ENCODE measurements at places on chromosomes 5 and 9. TPM values are rescaled to one million over a fixed set of nuclear protein-coding genes. Genes with fewer than 3 reads are reported as not detected.

AGXT2 gene
- not detected for total RNA-seq

DNA sequence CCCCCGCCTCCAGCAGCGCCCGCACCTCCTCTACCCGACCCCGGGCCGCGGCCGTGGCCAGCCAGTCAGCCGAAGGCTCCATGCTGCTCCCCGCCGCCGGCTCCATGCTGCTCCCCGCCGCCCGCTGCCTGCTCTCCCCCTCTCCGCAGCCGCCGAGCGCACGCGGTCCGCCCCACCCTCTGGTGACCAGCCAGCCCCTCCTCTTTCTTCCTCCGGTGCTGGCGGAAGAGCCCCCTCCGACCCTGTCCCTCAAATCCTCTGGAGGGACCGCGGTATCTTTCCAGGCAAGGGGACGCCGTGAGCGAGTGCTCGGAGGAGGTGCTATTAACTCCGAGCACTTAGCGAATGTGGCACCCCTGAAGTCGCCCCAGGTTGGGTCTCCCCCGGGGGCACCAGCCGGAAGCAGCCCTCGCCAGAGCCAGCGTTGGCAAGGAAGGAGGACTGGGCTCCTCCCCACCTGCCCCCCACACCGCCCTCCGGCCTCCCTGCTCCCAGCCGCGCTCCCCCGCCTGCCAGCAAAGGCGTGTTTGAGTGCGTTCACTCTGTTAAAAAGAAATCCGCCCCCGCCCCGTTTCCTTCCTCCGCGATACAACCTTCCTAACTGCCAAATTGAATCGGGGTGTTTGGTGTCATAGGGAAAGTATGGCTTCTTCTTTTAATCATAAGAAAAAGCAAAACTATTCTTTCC, 19.3 kb downstream of the CDKN2A start:
- H3K27ac ChIP-seq = no peak overlapping the region
- no peaks in the 10 kb centered on the region for H3K36me3 ChIP-seq
- peak overlapping the region; percentile 4 for H3K4me3 ChIP-seq
- no peaks in the 10 kb centered on the region for H3K4me1 ChIP-seq
- DNase-seq = no peak

DNA sequence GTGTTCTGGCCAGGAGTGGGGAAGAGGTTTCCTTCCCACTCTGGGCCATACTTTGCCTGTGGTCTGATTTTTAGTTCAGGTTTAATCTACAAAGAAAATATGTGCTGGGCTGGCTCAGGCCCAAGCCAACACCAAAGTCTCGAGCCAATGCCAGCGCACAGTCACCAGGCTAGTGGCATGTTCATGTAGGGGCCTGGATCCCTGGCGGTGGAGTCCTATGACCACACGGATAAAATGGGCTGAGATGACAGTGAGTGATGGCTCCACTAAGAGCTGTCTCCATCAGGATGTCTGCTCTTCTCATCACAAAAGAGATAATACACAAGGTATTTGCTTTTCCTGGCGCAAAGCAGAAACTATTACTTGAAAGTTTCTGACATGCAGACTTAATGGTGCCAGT, 92.9 kb upstream of the PTPN3 start:
- no peak overlapping the region for H3K4me3 ChIP-seq
- no peaks in the 10 kb centered on the region for H3K36me3 ChIP-seq
- H3K27ac ChIP-seq = no peak overlapping the region
- no peaks in the 10 kb centered on the region for H3K27me3 ChIP-seq
- no peaks in the 10 kb centered on the region for H3K4me1 ChIP-seq
- peak; percentile 52 for DNase-seq

IFNA13 gene
- total RNA-seq = not detected

GRCh38 chr5:140093866-140094265, 20.0 kb upstream of the PURA start:
- H3K27ac ChIP-seq = no peak overlapping the region
- H3K4me3 ChIP-seq = no peak overlapping the region
- H3K36me3 ChIP-seq = no peaks in the 10 kb centered on the region
- no peaks in the 10 kb centered on the region for H3K4me1 ChIP-seq
- no peaks in the 10 kb centered on the region for H3K27me3 ChIP-seq

MYMK gene
- total RNA-seq = not detected

WDR38 gene
- total RNA-seq = not detected

- H3K27me3 ChIP-seq = no peaks in the 10 kb centered on the region
- H3K36me3 ChIP-seq = no peaks in the 10 kb centered on the region
Observed at GRCh38 chr5:95924720-95925377, 36.8 kb downstream of the ELL2 start.

- H3K4me1 ChIP-seq = no peaks in the 10 kb centered on the region
- H3K27ac ChIP-seq = no peak overlapping the region
- DNase-seq = no peak
- H3K36me3 ChIP-seq = no peaks in the 10 kb centered on the region
Observed at GRCh38 chr5:33641744-33642505, 201.2 kb downstream of the TARS1 start.

Measured in prostate gland (tissue), 2 donors.